ENCODE measurements at places on chromosomes 12 and 14. TPM values are rescaled to one million over a fixed set of nuclear protein-coding genes. Genes with fewer than 3 reads are reported as not detected.

The IL31 gene
- not detected for total RNA-seq

The PEX5 gene
- 22.3 TPM for total RNA-seq

The AJUBA gene
- total RNA-seq: 54.1 TPM

The SERPINA1 gene
- not detected for total RNA-seq

The NPAS3 gene
- 0.08 TPM for total RNA-seq

The OTX2 gene
- not detected for total RNA-seq

The VDR gene
- 15.8 TPM for total RNA-seq

The SMCO2 gene
- total RNA-seq: 0.08 TPM

The HOXC9 gene
- not detected for total RNA-seq
